ENCODE measurements at places on chromosomes 16 and 17.

- DNase-seq = no peak
These were observed 25.1 kb downstream of the FA2H start for GRCh38 chr16:74749291-74750055.

- no peak for DNase-seq
These were observed 43.1 kb downstream of the PIK3R5 start for GRCh38 chr17:8922451-8922850.

GRCh38 chr17:77099997-77100396 lies 40.8 kb upstream of the SEC14L1 start:
- DNase-seq = peak; percentile 51

GRCh38 chr17:72158895-72159885 lies 38.4 kb downstream of the SOX9 start:
- no peak for DNase-seq

GRCh38 chr16:3643095-3643730 lies 11.3 kb upstream of the DNASE1 start:
- DNase-seq = no peak

DNA sequence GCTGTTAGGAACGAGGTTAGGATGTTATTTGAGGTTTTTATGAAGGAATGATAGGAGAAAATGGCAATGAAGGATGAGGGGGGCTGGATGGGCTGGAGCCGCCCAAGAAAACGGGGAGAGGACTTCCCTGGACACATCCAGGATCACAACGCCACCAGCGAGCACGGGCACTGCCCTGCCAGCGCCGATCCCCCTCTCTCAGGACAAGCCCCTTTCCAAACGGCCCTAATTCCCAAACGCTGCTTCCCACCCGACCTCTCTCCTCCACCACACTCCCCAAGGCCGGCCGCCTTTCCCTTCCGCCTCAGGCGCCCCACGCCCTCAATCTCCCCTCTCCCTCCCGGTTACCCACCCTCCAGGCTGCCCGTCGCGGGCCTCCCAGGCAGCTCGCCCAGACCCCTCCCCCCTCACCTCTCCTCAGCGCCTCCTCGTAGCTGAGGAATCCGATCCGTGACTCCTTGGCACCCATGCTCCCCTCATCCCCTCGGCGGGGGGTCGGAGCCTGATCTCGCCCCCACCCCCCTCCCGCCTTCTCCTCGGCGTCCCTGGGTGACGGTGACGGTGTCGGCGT lies 377 bp downstream of the USP32 start:
- DNase-seq = no peak

DNA sequence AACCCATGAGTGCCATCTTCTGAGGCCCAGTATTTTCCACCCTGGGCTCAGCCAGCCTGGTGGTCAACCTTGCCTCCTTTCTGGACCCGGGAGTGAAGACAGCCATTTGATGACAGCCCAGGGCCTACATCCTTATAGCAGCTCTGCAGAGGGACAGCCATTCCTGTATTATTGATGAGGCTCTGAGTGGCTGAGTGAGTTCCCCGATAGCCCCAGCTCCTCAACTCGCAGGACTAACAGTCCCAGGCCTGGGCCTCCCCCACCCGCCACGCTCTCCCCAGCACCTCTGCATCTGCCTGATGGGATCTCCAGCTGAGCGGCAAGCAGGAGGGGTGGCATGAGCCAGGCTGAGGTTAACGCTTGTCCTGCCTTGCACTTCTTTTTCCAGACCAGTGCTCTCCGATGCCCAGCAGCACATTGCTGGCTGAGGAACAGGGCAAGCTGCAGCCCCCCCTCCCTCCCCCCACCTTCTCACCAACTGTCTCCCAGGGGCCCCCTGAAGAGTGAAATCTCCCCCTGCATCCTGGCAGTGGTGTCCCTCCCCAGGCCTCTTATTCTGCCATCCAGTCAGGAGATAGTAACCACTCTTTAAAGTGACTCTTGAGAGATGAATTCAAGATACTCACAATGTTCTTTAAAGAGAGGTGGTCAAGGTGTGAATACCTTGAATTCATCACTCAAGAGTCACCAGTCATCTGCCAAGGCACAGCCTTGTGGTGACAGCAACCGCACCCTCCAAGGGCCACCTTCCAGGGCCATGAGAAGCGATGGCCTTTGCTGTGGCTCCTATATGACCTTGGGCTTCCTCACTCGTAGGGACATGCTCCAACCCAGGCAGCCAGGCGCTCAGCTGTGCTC lies 23.5 kb downstream of the CACNG5 start:
- DNase-seq = no peak

GRCh38 chr17:42187833-42188232 lies 2.6 kb upstream of the HCRT start:
- no peak for DNase-seq

GRCh38 chr16:52591471-52591870 lies 44.5 kb upstream of the TOX3 start:
- DNase-seq = no peak

- no peak for DNase-seq
These were observed 63.1 kb downstream of the BANP start for GRCh38 chr16:88014252-88014781.

DNA sequence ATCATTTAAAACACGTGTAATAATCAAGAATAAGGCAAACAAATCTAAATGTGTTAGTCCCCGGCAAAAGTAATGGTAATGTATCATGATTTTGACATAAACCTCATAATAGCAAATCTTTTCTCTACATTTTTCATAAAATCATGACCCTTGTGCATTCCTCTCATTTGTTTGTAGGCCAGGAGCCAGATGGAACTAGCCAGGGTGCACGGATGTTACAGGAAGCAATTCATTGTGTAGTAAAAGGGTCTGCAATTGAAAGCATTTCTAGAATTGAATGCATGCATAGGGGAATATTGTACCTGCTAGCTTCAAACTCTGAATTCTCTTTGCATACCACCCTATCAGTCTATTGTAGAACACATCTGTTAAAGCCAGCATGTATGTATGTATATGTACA lies 66.6 kb downstream of the CNTNAP4 start:
- DNase-seq = no peak

GRCh38 chr16:48291303-48291702 lies 44.0 kb upstream of the ABCC11 start:
- DNase-seq = no peak

GRCh38 chr16:610513-611381 lies 20.0 kb upstream of the WFIKKN1 start:
- DNase-seq = peak; percentile 65

DNA sequence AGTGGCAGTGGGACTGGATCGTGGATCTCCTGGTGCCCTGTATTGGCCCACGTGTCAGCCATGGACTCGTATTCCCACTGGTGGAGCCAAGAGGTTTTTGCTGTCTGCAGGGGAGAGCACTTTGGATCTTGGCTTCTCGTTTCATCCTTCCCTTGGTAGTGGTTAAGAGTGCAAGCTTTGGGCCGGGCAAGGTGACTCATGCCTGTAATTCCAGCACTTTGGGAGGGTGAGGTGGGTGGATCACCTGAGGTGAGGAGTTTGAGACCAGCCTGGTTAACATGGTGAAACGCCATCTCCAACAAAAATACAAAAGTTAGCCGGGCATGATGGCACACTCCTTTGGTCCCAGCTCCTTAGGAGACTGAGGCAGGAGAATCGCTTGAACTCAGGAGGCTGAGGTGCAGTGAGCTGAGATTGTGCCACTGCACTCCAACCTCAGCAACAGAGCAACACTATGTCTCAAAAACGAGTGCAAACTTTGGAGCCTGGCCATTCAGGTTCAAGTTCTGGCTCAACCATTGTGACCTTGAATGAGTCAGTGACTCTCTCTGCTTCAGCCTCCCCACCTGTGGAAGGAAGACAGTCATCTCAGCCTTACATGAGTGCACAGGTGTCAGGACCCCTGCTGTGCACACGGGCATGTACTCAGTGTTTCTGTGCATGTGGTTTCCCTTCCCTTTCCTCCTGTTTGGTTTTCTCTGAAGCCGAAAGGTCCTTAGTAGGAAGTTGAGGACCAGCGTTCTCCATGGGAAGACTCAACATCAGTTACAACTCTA lies 57.4 kb downstream of the PLCG2 start:
- no peak for DNase-seq

- DNase-seq = no peak
These were observed 86.4 kb downstream of the GAS7 start for GRCh38 chr17:10111907-10112452.

DNA sequence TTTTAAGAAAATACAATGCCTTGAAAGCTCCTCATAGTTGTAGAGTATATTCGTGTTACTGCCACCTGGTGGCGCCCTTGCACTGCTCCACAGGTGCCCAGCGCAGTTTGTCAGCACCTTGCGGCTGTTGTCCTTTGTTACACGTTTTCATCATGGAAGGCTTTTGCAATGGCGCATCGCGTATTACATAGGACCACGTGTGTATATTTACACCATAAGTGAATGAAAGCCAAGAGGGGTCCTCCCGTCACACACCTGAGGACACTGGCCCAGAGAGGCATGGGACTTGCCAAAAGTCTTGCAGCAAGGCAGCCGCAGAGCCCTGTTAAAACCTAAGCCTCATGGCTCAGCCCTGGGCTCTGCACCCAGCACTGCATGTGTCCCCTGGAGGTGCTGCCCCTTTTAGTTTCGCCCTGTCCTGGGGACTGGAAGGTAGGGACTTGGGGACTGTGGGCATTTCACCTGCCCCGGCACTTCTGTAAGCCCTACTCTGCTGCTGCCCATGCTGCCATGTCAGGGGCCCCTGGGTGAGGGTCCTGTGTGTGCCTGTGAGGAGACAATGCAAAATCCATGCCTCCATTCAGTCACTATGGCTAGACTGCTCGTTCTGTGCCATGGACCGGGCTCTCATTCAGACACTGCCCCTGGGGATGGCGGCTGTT lies 24.3 kb downstream of the POLR3E start:
- peak; percentile 55 for DNase-seq

DNA sequence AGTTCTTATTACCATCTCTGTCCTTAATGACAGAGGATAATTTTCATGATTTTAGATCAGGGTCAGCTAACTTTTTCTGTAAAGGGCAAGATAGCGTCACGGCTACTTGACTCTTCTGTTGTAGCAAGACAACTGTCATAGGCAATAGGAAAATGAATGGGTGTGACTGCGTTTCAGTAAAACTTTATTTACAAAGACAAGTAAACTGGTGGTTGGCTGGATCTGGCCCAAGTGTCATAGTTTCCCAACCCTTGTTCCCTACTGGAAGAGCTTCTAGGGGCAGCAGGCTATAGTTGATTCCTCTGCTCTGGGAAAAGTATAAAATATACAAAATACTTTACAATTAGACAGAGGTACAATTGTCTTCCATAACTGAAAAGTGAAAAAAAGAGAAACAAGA lies 50.6 kb upstream of the VPS4A start:
- no peak for DNase-seq

DNA sequence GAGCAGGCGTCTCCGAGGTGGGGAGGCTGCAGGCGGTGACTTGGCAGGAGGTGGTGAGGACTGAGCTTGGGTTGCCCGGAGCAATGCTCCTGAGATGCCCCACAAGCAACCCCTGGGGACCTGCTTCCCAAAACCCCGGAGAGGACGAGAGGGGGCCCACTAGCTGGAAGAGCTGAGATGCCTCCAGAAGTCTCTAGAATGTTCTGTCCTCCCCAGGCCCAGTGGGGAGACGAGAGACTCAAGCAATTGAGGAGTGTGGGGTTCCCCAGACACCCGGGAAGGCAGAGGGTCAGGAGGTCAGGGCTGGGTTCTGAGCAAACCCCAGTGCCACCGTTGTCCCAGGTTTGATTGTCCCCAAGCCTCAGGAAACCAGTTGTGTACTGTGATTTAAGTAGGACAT lies 21.2 kb upstream of the ATP2C2 start:
- DNase-seq = no peak

DNA sequence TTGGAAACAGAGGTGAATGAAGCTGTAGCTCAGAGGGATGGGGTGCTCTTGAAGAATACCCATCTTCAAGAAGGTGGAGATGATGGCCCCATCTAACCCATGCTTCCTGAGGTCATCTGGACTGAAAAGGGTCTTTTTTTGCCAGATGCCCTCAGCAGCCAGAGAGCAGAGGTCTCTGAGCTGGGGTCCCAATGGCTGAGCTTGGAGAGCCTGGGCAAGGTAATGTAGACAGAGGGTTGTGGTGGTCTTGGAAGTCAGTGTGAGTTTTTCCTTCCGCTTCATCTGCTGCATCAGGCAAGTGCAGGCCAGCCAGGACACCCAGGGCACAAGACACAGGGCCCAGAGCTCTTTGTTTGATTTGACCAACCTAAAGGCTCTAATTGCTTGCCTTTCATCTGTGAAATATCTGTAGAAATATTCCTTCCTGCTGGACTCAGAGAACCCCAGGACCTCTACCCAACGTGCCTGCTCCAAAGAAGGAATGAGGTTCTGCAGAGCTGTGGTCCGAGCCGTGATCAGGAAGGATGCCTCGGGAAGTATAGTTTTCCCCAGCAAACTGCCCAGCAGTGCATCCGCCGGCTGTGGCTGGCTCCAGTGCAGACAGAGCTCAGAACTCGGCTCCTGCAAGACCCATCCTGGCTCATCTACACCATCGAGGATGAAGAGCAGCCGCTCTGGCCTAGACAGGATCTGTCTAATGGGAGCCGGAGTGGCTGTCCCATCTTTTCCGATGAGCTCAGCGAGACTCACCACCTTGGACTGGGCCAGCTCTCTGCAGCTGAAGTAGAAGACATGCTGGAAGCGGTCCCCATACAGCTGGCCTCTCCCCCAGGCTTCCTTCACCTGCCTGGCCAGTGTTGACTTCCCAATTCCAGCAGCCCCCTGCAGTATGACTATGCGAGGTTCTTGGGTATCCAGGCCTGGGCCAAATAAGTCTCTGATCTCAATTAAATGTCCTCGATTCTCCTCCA lies 25.2 kb downstream of the NLRP1 start:
- no peak for DNase-seq

DNA sequence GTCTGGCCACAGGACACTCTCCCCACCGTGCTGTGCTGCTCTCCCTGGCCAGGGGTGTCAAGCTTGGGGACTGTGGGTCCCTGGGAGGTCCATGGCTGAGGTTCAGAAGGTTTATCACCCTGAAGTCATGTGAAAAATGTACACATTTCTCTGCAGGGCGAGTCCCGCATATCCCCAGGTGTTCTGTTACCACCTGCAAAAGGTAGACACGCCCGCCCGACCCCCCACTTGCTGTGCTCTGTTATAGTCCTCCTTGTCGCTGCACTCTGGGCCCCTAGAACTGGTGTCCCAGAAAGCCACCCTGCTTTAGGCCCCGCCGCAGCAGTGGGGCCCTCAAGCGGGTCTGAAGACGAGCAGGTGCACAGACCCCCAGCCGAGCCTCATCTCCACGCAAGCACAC lies 11.8 kb downstream of the JPT2 start:
- no peak for DNase-seq

DNA sequence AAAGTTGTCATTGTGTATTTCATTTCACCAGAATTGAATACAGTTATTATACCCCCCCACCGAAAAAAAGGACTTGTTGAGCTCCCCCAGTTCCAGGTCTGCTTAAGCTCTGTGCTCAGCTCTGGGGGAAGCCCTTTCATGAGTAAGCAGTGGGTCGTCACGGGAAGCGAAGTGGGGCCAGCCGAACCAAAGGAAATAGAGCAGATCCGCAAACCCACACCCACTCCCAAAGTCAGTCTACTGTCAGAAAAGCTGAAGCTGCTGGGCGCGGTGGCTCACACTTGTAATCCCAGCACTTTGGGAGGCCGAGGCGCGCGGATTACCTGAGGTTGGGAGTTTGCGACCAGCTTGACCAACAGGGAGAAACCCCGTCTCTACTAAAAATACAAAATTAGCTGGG lies 50.1 kb downstream of the PECAM1 start:
- no peak for DNase-seq

GRCh38 chr16:51391798-51392511 lies 240.9 kb upstream of the SALL1 start:
- DNase-seq = no peak

GRCh38 chr17:42294469-42295398 lies 6.4 kb downstream of the STAT5A start:
- no peak for DNase-seq
